Right ventricle myocardium inferior (tissue), 1 donor: ENCODE measurements at places on chromosomes 2 and 18. TPM values are rescaled to one million over a fixed set of nuclear protein-coding genes. Genes with fewer than 3 reads are reported as not detected.

DNA sequence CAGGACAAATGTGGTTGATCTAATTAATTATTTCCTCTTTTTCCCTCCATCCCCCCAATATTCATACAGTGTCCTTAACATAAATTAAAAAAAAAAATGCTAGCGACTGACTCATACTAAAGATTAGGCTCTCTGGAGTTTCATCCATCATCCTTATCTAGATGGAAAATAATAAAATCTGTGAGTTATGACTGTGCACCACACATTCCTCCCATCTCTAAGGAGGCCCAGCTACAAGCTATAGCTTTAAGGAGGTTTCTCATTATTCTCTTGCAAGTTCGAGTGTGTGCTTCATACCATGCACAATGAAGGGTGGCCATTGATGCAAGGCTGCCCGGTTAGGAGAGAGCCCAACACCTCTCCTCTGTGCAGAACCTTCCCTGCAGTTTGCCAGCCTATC lies 77.3 kb downstream of the XDH start:
- no peak for DNase-seq

DNA sequence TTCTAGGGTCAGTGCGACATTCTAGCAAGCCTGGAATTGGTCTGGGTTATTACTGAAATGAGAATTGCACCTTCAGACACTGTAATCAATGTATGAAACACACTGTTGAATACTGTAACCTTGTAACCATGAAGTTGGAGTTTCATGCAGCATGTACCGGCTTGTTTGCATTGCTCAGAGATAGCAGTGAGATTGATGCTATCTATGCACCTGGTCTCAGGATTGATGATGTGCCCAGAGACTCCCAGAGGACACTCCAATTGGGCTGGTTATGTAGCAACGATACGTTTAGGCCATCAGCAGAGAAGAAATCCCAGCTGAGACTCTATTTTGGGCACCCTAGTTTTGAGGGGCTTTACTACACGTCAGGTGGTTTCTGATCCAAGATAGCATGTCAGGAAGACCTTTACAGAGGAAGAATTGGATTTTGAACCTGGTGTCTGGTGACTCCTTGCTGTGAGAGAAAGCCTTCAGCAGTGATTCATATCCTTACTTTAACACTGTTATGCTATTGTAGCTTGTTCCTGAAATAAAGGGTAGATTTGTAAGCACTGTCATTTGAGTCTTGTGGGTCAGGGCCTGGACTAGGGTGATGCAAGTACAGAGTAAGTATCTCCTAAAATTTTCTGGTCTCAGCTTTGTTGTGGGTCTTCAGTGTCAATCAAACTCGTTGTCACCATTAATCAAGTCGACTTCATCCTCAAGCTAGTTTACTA lies 305.1 kb upstream of the GULP1 start:
- DNase-seq, result no peak

DNA sequence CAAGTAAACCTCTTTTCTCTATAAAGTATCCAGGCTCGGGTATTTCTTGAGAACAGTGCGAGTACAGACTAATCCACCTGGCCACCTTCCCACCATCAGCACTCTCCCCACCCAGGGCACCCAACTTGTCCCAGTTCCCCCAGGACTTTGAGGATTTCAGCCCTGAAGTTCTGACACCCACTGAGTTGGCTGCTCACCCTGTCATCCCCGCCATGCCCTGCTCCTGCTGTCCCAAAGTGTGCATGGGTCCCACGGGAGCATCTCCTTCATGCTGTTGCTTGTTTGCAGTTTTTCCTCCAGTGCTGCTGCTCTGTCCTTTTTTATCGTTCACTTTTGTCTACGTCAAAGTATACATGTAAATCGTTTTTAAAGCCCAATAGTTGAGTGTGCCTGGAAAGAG lies 273.9 kb downstream of the PHLPP1 start:
- peak; percentile 5 for DNase-seq

- DNase-seq, result no peak
Observed at GRCh38 chr2:46179037-46179621, 118.1 kb upstream of the EPAS1 start.

DNA sequence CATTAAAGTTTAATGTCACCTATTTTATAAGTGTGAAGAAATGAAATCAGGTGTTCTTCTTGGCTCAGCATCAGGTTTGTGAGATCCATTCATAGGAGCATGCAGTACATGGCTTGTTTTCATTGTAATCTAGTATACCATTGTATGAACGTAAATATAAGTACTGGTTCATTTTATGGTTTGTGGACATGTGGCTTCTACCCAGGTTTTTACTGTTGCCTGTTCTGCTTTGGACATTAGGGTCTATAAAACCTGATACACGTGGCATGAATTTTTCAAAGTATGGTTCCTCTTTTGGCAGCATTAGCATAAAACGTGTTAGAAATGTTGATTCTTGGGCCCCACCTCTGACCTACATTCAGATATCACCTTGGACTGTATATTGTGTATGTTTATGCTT lies 175.5 kb downstream of the PRPF40A start:
- DNase-seq, result no peak

GRCh38 chr2:38871432-38871831 lies 4.3 kb downstream of the DHX57 start:
- DNase-seq, result no peak

GRCh38 chr2:60341151-60341550 lies 212.3 kb downstream of the BCL11A start:
- no peak for DNase-seq

DNA sequence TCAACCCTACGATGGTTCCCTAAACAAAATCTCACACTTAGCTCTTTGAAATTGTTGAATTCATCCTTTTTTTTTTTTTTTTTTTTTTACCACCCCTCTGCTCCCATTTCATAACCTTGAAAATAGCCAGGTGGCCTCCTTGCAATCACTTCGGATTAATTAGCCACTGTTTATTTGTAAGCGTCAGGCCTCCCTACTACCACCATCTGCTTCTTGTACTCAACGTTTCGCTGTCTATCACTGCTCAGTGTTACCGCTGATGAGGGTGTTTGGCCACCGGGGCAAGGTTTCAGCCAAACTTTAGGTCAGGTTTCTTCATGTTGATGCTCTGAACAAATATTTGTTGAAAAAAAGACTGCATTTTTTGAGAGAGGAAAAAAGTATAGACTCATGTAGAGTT lies 183.2 kb downstream of the EPHA4 start:
- DNase-seq, result no peak

DNA sequence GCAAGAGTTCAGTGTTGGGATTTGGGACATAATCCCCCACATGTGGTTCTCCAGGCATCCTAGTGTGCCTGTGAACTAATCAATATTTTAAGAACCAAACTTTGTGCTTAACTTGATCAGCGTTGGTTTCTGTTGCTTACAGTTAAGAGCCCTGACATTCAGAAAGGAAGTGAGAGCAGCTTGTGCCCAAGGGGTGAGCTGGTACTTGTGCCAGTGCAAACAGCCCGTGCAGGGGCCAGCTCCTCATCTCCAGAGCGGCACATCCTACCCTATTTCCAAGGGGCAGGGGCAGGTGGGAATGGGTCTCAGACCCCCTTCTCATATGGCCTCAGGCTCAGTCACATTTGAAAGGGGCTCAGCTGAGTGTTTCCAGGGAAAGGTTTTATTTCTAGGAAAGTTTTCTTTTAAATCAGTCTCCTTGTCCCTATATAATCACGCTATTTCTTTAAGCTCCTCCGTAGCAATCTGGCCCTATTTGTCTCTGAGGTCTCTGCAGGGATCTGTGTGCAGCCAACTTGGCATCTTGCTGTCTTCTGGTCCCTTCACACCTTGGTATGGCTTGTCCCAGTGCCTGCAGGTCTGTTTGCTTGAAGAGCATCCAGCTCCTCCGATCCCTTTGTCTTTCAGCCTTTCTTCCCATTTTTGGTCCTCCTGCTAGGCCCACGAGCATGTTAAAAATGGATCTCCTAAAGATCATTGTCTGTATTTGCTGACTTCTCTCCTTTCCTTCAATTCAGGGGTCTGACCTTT lies 358.9 kb downstream of the HRH4 start:
- DNase-seq, result no peak

DNA sequence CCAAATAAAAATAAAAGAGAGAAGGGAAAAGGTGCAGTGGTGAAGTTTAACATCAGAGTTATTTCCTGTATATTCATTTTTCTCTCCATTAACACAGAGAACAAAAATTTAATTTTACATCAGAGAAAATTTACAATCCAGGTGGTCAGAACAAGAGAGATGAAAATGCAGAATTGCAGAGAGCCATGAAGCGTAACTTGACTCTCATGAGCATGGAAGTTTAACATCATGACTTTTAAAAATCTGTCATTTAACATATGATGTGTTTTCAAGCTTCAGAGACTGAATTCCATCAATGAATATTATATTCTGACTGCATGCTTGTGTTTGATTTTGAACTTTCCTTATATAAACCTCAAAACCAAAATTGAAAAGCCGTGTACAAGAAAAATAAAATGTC lies 79.3 kb upstream of the ZNF397 start:
- no peak for DNase-seq

- DNase-seq, result no peak
Observed at GRCh38 chr2:44230378-44230777, 44.9 kb upstream of the SLC3A1 start.

DNA sequence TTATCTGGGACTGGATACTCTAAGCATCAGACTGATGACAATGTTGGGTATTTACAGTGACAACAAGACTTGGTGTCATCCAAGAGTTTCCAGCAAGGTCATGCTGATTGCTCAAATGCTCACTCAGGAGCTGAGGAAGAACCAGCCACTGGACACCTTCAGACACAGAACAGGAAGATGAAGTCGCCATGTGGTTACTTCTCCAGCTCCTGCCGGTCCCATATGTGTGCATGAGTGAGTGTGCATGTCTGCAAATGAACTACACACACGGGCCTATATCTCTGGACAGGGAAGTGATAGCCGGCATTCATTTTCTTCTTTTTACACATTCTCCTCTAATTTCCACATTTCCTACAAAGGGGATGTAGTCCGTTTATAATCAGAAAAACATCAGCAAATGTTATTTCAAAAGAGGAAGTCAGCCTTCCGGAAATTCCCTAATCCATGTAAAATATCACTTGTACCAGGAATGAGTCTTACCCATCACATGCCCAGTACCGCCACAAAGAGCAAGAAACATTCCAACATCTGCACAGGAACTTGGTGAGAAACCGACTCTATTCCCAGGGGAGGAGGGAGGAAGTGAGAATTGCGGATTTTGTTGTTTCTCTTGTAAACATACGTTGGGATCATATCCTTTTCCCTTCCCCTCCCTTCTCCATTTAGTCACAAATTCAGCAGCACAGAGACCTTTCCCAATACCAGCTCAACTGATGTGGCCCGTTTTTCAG lies 10.8 kb downstream of the RFX8 start:
- DNase-seq, result no peak

- no peak for DNase-seq
Observed at GRCh38 chr18:32618546-32618945, 147.9 kb upstream of the GAREM1 start.

ZNF385B gene
- total RNA-seq, result 0.35 TPM

CHST10 gene
- 10.5 TPM for total RNA-seq

CCDC74B gene
- total RNA-seq, result 0.97 TPM

DYNAP gene
- total RNA-seq, result not detected

ZSWIM2 gene
- total RNA-seq, result not detected

CFAP221 gene
- 0.51 TPM for total RNA-seq

LRP1B gene
- not detected for total RNA-seq
